ENCODE measurements at places on chromosomes 5 and 9.

DNA sequence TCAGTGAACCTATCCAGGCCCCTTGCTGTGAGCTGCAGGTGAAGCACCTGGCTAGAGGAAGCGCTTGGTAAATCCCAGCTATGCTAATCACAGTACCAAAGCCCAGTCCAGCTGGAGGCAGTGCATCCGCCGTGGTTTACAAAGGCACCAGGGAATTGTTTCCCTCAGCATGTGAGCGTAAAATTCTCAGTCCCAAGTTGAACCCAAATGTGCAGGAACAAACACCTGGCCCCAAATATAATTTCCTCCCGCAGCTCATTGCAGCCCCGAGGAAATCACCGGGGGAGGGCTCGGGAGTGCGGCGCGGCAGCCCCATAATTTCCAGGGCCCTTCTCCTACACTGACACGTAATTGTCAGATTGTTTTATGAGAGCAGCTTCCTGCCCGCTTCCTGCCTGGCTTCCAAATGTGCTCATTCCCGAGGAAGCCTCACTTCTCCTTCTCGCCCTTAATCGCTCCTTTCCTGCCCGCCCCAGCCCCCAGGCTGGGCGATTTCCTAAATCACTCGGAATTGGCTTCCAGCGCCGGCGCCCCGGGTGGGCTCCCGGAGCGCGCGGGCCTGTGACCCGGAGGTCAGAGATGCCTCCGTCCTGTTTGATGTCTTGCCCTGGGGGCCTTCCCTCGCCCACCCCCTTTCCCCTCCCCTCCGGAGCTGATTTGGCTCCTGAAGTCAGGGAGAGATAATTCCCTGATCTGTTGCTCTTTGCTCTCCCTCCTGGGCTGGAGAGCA lies 134.4 kb downstream of the FGF1 start:
- DNase-seq: no peak

DNA sequence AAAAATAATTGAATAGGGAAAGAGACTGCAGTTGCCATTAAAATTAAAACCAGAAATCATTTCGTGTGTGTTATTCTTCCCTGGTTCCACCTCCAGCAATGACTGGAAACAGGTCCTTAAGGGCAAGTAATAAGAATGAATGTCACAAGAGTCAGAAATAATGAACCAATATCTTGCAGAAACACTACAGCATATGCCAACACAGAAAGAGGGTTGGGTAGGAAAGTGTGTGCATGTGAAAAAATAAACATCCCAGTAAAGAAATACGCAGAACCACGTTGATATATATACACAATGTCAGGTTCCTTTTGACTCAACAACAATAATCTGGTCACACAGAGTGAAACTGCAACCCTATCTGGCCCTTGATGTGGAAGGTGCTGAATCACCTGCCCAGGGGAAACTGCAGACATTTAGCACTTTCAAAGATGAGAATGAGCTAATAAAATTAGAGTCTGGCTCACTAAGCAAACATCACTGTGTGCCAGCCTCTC lies 15.0 kb downstream of the HMHB1 start:
- peak; percentile 12 for DNase-seq

- DNase-seq: no peak
Observed at GRCh38 chr9:96395964-96396363, 12.5 kb upstream of the SLC35D2 start.

- DNase-seq: no peak
Observed at GRCh38 chr5:103840600-103840999, 278.0 kb upstream of the NUDT12 start.

GRCh38 chr5:167968837-167969236 lies 322.6 kb upstream of the WWC1 start:
- DNase-seq: no peak

- no peak for DNase-seq
Observed at GRCh38 chr5:151492729-151493128, 45.3 kb downstream of the SLC36A1 start.

GRCh38 chr5:40775846-40776657 lies 20.3 kb upstream of the TTC33 start:
- DNase-seq: no peak

GRCh38 chr5:168877132-168877892 lies 298.1 kb upstream of the PANK3 start:
- no peak for DNase-seq

GRCh38 chr5:103475629-103476240 lies 86.9 kb downstream of the NUDT12 start:
- no peak for DNase-seq

DNA sequence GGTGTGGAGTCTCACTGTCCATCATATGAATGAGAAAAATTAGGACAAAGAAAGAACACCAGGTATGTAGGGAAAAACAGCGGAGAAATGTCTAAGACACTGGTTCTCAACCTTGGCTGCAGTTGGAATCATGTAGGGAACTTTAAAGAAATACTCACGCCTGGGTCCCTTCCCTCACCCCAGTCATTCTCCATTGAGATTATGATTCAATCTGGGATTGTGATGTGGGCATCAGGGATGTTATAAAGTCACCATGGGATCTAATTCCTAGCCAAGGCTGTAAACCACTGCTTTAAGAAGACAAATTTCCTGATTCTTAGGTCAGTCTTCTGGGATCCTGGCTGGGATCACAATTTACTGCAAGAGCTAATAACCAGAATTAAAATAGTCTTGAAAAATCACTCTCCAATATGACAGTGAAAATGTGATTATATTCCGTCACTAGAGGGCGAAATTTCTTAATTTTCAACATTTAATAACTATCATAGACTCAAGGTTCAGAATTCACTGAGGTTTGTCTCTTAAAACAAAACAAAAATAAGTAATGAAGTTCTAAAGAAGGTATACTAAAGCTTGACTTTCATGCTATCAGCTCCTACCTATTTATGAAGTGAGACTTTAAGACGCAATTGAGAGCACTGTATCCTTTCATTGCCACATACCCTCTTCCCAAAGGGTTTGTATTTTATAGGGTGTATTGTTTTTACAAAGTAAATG lies 60.5 kb downstream of the GLDC start:
- DNase-seq: no peak

GRCh38 chr9:116466271-116467235 lies 220.6 kb upstream of the TRIM32 start:
- no peak for DNase-seq

DNA sequence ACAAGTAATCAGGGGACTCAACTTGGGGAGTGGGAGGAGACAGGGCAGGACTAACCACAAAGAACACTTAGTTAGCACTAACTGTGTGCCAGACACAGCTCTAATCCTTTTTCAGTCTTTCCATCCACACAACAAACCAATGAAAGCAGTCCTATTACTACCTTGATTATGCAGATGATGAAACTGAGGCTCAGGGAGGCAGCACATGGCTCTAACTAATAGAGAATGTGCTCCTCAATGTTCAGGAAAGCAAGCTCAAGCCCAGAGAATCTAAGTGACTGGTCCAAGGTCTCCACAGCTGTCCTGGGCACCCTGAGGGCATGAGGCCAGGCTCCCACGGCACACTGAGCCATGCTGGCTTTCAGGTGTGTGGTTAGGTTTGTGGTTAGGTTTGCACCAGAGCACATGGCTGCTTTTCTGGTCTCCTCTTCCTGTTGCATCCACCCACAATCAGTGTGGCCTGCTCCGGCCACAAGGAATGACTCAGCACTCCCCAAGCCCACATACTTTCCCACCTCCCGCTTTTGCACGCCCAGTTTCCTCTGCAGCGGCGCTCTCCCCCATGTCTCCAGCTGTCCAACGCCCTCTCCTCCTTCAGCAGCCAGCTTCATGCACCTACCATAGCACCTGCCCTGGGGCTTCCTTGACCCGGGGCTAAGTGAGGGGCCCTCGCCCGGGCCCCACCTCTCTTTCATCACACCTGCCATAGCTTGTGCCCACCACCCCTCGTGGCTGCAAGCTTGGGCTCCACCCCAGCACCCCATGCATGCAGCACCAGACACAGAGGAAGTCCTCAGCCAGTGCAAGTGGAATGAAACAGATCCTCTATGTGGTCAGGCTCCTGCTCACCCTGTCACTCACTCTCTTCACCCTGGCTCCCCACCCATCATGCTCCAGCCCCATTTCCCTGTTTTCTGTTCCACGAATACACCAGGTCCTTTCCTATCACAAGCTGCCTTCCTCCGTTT lies 133.1 kb downstream of the GABBR2 start:
- DNase-seq: peak; percentile 39

- no peak for DNase-seq
Observed at GRCh38 chr5:110925398-110925797, 146.1 kb upstream of the TSLP start.

DNA sequence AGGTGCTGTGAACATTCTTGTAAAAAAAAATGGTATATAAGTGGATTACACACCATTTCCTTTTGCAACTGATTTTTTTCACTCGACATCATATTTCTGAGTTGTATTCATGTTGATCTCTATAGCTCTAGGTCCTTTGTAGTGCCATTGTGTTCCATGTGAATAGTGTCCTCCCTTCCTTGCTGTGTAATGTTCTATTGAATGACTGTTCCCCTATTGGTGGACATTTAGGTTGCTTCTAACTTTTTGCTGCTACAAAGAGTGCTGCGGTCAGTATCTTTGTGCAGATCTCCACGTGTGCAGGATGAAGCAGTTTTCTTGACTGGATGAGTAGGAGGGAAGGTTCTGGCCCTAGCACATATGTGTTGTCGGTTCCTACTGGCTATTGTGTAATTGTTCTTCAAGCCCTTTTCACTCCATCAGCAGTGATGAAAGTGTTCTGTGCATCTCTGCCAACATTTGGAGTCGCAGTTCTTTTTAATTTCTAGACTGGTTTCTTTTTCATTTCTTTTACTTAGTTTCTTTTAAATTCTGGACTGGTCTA lies 20.2 kb downstream of the DAB2IP start:
- DNase-seq: no peak

DNA sequence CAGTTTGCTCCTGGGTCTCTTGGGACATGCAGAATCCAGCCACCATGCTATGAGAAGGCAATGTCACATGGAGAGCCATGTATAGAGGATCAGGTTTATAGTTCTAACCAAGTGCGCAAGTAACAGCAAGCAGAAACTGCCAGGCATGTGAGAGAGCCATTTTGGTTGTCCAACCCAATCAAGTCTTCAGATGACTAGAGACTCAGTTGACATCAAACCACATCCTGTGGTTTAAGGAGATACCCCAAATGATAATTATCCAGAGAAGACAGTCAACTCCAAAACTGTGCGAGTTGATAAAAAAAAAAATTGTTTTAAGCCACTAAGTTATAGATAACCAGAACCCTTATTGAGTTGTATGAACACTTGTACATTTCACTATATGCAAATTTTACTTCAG lies 40.2 kb downstream of the TMEM232 start:
- DNase-seq: no peak

GRCh38 chr5:78760366-78760765 lies 111.8 kb upstream of the LHFPL2 start:
- DNase-seq: no peak

- no peak for DNase-seq
Observed at GRCh38 chr9:128175102-128175563, 15.1 kb downstream of the BBLN start.

DNA sequence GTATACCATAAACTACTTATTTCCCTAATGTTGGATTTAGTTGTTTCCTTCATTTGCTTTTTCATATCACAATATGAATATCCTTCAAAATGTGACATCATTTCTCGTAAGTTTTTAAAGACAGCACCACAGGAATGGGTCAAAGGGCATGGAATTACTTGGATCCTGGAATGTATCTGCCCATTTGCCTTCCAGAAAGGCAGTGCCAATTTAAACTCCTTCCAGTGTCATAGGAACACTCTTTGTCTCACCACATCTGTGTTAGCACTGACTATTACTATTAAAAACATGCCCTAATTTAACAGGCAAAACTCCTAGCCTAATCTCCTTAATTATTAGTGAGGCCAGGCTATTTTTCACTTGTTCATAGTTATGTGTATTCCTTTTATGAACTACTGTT lies 58.0 kb downstream of the SPTLC1 start:
- DNase-seq: no peak

DNA sequence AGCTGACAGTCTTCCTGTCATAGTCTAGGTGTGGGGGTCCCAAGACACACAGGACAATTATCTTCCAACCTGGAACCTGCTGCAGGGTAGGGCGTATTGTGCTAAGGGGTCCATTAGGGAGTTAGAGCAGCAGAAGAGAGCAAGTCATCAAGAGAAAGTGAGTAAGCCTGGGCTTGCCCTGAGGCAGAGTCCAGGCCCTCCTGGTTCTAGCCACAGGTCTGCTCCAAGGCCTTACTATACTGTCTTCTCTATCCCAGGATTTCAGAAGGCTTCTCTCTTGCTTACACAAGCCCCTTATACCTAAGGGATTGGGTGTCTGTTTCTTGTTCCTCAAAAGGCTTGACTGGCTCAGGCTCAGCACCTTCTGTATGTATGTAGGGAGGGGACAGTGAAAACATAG lies 7.7 kb downstream of the P4HA2 start:
- DNase-seq: no peak

GRCh38 chr5:159208514-159209437 lies 577 bp downstream of the RNF145 start:
- DNase-seq: peak; percentile 4

Data from activated T-cell treated with anti-CD3 and anti-CD28 coated beads for 48 hours (primary cell).